T follicular helper cell (primary cell): ENCODE measurements at places on chromosomes 7 and 10.

- DNase-seq, result no peak
Measured at GRCh38 chr7:53101026-53101425, 65.6 kb downstream of the POM121L12 start.

GRCh38 chr7:77657427-77658224, 38.6 kb upstream of the RSBN1L start:
- no peak for DNase-seq

- DNase-seq, result no peak
Measured at GRCh38 chr10:5040781-5041470, 37.3 kb upstream of the AKR1C2 start.

- no peak for DNase-seq
Measured at GRCh38 chr10:80204677-80205476, 460 bp downstream of the ANXA11 start.

DNA sequence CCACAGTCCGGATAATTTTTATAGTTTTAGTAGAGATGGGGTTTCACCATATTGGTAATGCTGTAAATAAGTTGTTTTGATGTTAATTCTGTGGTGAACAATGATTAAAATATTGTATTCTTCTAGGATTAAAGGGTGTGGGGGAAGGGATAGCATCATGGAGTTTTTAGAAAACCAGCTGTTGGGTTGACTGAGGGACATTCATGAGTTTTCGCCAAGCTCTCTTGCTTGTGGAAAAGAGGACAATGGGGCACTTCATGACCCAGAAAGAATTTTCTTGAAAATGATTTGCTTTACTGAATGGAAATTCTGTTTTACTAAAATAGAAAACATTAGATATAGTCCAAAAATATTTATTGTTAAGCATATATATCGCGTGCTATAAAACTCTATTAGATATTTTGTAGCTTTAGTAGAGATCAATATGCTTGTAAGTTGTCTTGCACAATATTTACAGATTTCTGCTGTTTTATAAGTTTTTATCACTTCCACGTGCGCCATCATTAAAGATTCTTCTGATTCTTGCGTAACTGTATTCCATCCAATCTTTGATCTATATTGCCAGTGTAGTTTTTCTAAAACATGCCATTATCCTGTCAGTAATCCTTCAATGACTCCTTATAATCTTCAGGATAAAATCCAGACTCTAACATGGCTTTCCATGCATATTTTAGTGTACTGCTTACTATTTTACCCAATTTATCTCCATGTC, 41.8 kb downstream of the LCOR start:
- no peak for DNase-seq

DNA sequence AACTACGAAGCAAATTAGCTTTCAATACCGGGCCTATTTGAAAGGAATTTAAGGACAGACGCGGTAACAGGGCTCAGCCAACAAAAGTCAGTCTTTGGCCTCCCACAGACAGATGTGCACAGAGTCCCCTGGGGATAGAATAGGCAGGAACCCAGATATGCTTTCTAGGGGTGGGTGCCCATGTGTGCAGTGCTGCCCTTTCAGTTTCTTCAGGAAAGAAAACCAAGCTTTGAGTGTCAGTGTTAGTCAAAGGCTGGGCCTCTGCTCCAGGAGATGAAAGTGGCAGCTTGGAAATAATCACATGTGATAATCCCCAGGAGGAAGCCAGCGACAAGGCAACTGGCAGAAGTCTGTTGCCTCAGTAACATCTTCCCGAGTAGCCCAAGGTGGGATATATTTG, 43.8 kb upstream of the CSTF2T start:
- no peak for DNase-seq

GRCh38 chr10:125333769-125334168, 173.4 kb upstream of the CTBP2 start:
- no peak for DNase-seq

- no peak for DNase-seq
Measured at GRCh38 chr10:29671968-29672367, 37.2 kb upstream of the SVIL start.

DNA sequence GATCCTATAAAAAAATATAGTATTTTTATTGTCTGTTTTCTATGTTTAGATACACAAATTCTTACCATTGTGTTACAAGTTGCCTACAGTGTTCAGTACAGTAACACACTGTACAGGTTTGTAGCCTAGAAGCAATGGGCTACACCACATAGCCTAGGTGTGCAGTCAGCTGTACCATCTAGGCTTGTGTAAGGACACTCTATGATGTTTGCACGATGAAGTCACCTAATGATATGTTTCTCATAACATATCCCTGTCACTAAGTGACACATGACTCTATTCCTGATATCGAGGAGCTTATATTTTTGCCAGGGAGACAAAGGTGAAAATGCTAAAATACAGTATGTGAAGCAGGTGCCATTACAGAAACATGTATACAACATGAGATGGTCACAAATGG, 18.6 kb downstream of the ZNF25 start:
- no peak for DNase-seq

GRCh38 chr7:24705461-24705954, 51.8 kb downstream of the GSDME start:
- no peak for DNase-seq

GRCh38 chr7:128874140-128875031, 11.7 kb downstream of the ATP6V1F start:
- no peak for DNase-seq

DNA sequence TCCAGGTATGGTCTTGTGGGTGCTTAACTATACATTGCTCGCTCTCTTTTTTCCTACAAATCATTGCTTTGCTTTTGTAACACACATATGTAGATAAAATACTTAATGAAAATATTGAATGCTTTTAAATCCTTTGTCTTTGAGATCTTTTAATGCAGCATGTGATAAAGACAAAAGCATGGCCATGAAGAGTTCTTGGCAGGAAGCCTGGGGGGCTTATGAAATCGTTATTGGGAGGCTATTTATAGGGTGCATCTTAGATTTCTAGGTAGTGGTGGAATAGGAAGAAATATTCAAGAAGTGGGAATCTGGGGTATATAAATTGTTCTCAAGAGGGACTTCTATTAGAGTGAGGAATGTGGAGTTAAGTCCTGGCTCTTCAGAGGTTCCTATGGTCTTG, 21.9 kb downstream of the UBE2D1 start:
- no peak for DNase-seq

DNA sequence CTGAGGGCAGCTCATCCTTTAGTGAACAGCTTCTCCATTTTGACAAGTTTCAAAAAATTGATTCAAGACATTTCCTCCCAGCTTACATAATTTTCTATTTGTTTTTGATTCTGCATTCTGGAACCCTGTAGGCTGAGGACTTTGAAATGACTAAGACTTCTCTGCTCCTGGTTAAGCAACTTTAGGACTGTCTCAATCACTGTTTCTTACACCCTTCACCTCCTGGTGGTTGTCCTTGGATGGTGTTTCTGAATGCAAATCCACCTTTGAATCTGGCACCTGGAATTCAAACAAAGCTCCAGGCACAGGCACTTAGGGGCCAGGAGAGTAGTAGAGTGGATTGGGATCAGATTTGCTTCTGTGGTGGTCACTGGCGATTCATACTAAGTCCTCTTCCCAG, 595.5 kb downstream of the LRMDA start:
- no peak for DNase-seq

DNA sequence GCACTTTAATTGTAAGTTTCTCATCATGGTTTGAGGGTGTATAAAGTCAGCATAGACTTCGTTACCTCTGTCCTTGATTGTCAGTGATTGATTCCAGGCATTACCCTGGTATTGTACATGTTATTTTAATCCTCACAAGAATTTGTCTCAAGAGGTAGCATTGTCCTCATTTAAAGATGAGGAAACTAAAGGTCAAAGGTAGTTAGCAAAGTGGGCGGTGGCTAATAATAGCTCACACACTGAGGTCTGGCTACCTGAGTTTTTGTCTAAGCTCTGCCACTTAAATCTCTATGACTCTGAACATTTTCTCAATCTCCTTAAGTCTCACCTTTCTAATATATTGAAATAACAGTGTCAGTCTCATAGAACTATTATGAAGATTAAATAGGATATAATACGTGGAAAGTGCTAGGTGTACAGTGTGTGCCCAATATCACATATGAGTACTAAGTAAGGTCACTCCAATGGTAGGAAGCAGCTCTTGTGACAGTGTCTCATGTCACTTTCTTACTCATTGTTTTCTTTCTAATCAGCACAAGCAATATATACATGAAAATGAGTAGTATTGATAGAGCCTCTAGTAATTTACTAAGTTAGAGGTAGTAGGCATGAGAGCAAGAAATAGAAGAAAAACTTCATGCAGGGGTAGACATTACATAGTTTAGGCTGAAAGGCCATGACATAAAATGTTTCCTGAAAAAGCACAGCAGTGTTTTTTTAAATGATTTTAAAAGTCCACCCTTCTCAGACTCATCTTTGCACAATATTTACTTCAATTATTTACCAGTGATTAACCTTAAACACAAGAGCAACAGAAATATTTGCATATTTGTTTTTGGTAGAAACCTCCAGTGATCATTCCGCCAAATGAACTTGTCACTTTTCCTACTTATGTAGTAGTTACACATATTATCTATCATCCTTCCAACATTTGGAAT, 21.0 kb downstream of the AHR start:
- DNase-seq, result no peak

DNA sequence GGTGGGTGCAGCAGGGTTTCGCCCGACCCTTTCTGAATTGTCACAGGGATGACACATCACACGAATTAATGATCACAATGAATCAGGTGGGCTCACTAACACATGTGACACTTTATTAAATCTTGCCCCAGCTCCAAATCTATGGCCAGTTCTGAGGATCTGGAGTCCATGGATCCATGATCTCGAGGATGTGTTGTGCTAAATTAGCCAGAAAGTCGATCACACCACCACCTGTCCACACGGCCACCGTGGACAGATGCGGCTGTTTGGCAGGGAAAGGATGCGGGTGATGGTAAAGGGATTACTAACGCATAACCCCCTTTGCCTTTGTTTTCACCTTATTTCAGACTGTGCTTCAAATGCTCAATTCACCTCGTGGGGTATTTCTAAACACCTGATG, 96.4 kb downstream of the COBL start:
- DNase-seq, result no peak

- no peak for DNase-seq
Measured at GRCh38 chr10:121041906-121042305, 190.7 kb downstream of the WDR11 start.
